GM10248 (cell line): ENCODE measurements at places on chromosomes 16 and 17.

DNA sequence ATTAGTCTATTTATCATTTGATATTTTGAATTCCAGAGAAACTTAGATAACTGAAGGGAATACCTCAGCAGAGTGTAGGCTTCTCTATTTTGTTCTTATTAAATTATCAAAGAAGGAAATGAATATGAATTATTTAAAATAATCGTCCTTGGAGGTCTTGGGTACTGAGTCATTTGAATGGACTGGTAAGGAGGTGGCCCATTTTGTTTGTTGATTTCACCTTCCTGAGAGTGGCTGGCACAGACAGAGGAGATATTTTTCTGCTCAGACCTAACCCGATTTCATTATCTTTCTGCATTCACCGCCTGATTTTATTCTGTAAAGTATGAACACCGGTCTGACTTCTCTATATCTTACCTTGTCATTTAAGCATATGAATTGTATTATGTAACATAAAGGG, 88.0 kb downstream of the USP22 start:
- DNase-seq, result no peak

GRCh38 chr17:14604591-14605266, 303.8 kb downstream of the HS3ST3B1 start:
- no peak for DNase-seq

GRCh38 chr17:71666047-71666446, 454.8 kb upstream of the SOX9 start:
- no peak for DNase-seq

DNA sequence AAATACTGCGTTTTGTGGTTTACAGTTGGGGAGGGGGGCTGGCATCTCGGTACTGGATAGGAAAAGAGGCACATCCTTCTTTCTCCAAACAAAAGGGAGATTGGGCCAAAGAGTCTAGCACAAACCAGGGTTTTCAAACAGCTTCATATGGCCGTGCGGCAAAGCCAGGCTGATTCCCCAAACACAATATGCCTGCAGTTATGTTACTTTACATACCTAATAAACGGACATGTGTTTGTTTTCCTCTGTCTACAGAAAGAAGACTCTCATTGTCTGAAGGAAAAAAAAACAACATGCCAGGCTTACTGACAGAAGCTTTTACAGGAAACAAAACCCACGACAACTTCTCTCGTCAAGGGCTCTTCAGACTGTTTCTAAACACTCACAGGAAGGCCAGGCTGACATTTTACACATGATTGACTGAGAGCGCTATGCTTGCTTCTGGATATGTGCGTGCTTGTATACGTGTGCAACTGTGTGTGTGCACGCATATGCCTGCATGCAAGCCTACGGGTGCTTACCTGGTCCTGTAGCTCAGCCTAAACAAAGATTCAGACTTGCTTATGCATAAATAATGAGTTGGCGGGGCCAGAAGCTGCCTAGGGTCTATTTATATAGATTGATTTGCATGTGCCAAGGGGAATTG, 461.0 kb upstream of the C16orf82 start:
- no peak for DNase-seq

- DNase-seq, result peak; percentile 96
These were observed 363 bp upstream of the MIF4GD start for GRCh38 chr17:75271233-75271954.

DNA sequence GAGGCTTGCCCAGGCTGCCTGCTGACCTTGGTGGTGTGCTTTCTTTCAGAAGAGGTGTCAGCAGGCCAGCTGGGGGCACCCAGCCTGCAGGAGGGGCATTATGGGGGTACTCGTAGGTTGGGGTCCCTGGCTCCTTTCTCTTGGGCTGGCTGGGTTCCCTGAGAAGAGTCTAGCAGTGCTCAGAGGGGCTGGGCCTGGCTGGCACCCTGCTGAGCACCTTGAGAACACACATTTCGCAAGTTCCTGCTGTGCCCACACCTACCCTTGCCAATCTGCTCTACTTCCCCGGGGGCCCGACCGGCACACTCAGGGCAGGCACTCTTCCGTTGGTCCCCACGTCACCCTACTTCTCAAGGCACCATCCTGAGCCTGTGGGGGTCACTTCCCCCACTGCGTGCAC, 5.1 kb downstream of the CEMP1 start:
- DNase-seq, result no peak

GRCh38 chr17:73722165-73722564, 77.9 kb upstream of the SDK2 start:
- no peak for DNase-seq

DNA sequence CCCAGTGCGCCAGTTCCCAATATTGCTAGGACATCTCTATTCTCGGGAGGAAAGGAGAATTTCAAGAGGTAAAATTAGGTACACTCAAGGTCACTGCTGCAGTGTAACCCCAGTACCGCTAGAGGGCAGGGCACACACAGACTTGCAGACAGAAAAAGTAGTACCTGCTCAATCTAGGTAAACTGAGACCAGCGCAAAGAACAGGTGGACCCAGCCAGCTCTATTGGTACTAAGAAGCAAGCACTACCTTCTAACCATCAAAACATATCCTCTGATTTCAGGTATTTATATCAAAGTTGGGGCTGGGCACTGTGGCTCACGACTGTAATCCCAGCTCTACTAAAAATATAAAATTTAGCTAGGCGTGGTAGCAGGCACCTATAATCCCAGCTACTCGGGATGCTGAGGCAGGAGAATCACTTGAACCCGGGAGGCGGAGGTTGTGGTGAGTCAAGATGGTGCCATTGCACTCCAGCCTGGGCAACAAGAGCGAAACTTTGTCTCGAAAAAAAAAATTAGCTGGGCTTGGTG, 3.6 kb upstream of the WDR81 start:
- DNase-seq, result no peak

DNA sequence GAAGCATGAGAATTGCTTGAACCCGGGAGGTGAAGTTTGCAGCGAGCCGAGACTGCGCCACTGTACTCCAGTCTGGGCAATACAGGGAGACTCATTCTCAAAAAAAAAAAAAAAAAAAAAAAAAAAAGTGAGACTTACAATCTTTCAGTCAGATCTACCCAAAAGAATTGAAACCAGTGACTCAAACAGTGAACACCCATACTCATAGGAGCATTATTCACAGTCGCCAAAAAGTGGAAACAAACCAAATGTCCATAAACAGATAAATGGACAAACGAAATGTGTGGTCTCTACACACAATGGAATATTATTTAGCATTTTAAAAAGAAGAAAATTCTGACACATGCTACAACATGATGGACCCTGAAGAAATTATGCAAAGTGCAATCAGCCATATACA, 9.1 kb upstream of the SCNN1B start:
- DNase-seq, result no peak

GRCh38 chr17:78151514-78152008, 5.4 kb downstream of the C17orf99 start:
- DNase-seq, result no peak

GRCh38 chr16:31451681-31452351, 7.5 kb upstream of the ARMC5 start:
- no peak for DNase-seq

GRCh38 chr16:56748191-56748590, 18.3 kb downstream of the NUP93 start:
- DNase-seq, result no peak

DNA sequence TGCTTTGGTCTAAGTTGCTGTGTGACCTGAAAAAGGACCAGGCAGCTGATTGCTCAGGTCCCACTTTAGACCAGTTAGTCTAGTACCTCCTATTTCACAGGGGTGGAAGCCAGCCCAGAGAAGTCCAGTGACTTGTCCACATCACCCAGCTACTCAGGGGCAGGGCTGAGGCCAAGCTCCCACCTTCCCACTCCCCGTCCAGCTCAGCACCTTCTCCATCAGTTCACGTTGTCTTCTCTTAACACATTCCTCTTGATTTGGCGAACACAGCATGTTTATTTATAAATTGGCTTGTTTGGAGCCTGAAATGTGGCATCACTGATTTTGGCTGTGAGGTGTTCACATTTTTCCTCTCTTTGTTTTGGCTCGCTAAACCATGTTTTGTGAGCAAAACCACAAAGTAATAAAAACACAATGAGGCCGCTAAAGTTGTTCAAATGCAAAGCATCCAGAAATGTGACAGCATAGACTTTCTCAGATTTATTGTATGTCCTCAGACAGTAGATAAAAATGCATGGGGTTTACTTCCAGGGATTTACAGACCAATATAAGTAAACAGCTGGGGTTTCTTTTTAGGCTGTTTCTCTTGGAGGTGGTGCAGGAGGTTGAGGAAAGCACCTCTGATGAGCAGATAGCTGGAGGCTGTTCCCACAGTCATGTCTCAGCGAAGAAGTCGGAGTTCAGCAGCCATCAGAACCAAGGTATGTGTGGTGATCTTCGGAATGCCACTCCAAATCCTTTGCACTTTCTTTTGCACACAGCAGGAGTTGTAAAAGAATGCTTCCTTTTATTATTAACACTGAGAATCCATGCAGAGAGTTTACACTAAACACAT, 88.4 kb downstream of the PLXDC1 start:
- DNase-seq, result no peak

GRCh38 chr17:19386051-19386929, 700 bp downstream of the MFAP4 start:
- no peak for DNase-seq

DNA sequence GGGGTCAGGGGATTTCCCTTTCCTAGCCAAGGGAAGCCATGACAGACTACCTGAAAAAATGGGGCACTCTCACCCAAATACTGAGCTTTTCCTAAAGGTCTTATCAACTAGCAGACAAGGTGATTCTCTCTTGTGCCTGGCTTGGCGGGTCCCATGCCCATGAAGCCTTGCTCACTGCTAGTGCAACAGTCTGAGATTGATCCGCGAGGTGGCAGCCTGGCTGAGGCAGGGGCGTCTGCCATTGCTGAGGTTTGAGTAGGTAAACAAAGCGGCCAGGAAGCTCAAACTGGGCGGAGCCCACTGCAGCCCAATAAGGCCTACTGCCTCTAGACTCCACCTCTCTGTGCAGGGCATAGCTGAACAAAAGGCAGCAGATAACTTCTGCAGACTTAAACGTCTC, 152.6 kb upstream of the PMFBP1 start:
- no peak for DNase-seq

GRCh38 chr17:19672009-19672750, 23.6 kb downstream of the ALDH3A2 start:
- no peak for DNase-seq

- no peak for DNase-seq
These were observed 4.8 kb downstream of the ATP2A3 start for GRCh38 chr17:3959295-3959899.

DNA sequence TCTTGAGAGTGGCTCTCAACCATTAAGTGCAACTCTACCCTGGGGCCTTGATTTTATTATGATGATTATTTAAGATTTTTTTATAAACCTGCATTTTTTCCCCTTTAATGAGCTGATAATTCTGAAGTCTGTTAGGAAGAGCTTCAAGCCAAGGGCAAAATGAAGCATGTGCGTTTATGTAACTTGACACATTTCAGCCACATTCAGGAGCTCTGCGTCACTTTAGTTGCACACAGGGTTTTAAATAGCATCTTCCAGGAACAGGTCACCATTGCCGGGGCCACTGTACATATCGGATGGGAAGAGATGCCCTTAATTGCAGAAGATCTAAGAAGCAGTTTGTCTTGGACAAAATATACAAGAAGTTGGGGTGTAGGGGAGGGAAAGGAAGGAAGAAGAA, 89.6 kb downstream of the BMERB1 start:
- DNase-seq, result no peak

- DNase-seq, result no peak
These were observed 79.7 kb upstream of the NOL11 start for GRCh38 chr17:67637901-67638641.

GRCh38 chr17:15437303-15437635, 30.2 kb downstream of the CDRT4 start:
- DNase-seq, result no peak

DNA sequence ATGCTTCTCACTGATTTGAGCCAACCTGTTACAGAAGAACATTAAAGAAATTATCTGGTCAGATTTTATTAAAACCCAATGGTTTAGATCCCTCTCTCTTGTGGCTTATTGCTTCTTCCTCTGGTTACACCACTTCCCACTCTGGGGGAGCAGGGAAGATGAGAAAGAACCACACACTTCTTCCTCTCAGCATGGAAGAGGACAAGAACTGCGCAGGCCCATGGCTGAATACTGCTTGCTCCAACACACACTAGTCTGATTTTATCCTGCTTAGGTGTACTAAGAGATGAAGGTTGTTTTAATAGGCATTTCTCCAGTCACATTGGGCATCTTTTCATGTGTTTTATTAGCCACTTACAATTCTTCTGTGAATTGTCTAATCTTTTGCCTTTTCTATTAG, 27.6 kb downstream of the MAP3K3 start:
- no peak for DNase-seq

DNA sequence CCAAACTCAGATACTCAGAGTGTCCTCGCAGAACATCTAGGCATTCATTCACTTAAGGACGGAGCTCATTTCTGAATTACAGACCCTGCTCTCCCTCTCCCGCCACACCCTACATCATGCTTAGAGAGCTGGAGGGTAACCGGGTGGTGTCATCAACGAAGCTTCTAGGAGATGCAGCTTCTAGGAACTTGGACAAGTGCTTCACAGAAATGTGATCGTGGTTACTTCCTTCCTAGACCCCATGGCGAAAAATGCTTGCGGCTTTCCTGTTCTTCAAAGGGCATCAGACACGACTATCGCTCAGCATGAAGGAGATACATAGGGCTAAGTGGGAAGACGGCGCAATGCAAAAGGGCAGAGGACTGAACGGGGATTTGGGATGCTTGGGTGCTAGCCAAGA, 126.8 kb downstream of the ZFHX3 start:
- no peak for DNase-seq

DNA sequence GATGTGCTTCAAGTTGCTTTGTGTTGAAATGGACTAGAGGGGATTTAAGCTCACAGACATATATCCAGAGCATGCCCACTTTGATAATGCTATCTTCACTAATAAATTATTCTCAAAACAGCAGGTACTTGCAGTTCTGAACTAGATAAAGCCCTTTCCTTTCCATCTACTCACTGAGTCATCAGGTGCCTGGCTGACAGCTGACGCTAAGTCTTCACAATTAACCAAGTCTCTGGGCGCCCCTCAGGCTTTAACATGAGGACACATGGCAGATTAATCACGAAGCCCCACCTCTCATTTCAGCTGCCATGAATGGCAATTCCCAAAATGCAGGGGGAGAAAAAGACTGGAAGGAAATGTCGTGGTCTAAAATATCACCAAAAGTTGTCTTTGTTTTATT, 29.5 kb upstream of the CRISPLD2 start:
- no peak for DNase-seq

DNA sequence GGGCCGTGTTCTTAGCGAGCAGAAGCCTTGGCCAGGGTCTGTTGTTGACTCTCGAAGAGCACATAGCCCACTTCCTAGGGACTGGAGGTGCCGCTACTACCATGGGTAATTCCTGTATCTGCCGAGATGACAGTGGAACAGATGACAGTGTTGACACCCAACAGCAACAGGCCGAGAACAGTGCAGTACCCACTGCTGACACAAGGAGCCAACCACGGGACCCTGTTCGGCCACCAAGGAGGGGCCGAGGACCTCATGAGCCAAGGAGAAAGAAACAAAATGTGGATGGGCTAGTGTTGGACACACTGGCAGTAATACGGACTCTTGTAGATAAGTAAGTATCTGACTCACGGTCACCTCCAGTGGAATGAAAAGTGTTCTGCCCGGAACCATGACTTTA, 18.5 kb downstream of the RSPRY1 start:
- DNase-seq, result no peak
